Mucosa of descending colon (tissue), 3 donors: ENCODE measurements at places on chromosomes 6 and 20. TPM values are rescaled to one million over a fixed set of nuclear protein-coding genes. Genes with fewer than 3 reads are reported as not detected.
A peak's percentile ranks its signal among the peaks of the same experiment; 100 is the strongest.

Gene EGFL8
- 16.9 TPM for total RNA-seq

Gene HDGFL1
- total RNA-seq: not detected

Gene GPR63
- total RNA-seq: 1.5 TPM

Gene SPATS1
- not detected for total RNA-seq

- no peak for DNase-seq
Measured at GRCh38 chr6:45327956-45328522, at the start of gene RUNX2. Gene RUNX2, plus strand, starts transcription at chr6:45328330. Its CDS starts 397 bp downstream, at chr6:45328727.

GRCh38 chr6:142842418-142843261 is 102.3 kb downstream of the HIVEP2 start:
- no peak for DNase-seq

DNA sequence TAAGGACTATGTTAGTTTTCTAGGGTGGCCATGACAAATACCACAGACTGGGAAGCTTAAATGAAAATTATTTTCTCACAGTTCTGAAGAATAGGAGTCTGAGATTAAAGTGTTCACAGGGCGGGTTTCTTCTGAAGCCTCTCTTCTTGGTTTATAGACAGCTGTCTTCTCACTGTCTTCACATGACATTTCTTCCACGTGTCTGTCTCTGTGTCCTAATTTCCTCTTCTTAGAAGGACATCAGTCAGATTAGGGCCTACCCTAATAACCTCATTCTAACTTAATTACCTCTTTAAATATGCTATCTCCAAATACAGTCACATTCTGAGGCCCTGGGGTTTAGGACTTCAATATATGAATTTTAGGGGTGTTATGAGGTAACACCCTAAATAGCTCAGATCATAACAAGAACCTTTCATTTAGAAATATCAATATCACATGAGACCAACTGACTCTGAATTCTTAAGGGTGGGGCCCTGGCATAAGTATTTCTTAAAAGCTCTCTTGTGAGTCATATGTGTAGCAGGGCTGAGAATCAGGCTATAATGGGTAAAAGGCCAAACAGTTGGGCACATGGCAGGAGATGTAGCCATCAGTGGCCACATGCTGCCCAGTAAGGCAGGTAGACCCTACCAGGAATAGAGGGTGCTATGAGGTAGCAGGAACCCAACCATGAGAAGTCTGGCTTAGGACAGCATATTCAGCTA is 62.0 kb upstream of the TENT5A start:
- DNase-seq: no peak

- DNase-seq: no peak
Measured at GRCh38 chr6:155123520-155123919, 128.4 kb downstream of the TIAM2 start.

DNA sequence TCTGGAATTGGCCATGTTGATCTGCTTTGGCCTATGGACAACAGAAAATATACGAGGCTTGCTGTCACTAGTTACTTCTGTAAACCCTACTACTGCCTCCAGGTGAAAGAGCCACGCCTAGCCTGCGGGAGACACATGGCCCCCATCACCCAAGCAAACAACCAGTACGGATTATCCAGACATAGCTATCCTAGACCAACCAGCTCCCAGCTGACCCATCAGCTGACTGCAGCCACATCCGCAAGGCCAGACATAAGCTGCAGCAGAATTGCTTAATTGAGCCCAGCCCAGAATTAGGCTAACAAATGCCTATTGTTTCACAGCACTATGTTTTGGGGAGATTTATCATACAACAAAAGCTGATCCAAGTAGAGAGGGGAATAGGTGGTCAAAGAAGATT is 13.5 kb downstream of the REV3L start:
- no peak for DNase-seq

DNA sequence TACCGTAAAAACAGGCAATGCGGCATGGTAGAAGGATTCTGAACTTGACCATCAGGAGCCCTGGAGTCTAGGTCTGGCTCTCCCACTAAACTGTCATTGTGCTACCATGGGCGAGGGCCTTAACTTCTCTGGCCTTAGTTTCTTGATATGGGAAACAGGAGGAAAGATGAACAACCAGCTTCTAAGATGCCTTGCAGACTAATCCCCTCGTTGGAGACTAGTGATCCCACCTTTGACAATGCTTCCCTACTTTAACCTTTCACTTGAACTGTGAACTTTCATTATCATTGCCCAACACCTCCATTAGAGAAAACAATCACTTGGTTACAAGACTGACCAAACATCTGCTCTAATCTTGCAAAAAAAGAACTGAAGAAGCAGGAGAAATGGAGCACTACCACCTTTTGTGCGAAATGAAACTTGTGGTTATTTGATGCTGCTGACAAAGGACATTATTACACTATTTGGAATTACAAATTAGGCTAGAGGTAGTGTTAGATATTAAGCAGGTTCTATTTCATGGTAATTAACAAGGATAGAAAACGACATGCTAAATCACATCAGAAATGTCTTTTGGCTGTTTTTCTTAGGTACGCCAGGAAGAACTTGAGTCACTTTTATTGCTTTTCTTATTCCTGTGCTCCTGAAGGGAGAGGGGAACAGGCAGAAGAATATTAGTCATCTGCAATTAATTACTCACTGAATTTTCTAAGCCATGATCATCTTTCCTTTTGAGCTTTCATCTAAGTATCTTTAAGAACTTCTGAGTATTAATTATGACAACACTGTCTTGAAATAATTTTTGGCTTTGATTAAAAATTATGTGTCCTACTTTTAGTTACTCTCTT is 39.1 kb upstream of the ARHGAP18 start:
- DNase-seq: no peak

DNA sequence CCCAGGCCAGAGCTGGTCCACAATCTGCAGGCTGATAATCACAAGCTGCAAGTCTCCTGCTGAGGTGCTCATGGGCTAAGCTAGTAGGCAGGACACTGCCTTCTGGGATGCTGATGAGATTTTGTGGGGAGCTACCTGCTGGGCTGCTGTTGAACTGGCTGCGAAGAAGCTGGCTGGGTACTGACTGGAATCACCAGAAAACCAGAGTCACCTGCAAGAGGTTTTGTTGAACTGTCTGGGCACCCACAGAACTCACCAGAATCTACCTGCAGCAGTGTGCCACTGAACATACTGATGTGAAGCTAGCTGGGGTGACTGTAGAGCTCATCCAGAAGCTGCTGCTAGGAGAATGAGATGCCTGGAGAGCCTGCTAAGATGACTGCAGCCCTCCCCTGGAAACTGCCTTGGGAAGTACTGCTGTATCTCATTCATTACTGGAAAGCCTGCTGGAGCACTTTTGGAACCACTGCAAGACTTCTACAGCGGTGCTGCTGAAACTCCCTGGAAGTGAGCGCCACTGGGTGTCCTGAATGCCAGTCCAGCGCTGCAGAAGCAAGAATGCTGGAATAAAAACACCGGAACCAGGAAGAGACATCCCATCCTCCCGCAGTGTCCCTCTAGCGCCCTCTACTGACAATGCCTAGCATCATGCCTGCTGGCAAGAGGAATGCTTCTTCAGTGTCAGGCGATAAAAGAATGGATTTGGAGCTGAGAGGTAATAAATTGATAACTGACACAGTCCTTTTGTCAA is 64.9 kb upstream of the ARHGAP18 start:
- DNase-seq: peak; percentile 67

DNA sequence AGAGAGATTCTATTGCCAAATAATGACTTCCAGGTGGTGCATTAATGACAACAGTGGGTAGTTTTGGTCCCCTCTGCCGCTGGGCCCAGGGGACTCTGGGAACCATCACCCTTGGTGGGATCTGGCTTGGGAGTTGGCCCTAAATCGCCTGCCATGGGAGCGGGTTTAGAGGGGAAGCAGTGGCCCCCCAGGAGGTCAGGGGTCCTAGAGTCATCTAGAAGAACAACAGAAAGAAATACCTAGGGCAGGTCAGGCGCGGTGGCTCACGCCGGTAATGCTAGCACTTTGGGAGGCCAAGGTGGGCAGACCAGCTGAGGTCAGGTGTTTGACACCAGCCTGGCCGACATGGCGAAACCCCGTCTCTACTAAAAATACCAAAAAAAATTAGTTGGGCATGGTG is 17.8 kb upstream of the ARFGEF2 start:
- no peak for DNase-seq

DNA sequence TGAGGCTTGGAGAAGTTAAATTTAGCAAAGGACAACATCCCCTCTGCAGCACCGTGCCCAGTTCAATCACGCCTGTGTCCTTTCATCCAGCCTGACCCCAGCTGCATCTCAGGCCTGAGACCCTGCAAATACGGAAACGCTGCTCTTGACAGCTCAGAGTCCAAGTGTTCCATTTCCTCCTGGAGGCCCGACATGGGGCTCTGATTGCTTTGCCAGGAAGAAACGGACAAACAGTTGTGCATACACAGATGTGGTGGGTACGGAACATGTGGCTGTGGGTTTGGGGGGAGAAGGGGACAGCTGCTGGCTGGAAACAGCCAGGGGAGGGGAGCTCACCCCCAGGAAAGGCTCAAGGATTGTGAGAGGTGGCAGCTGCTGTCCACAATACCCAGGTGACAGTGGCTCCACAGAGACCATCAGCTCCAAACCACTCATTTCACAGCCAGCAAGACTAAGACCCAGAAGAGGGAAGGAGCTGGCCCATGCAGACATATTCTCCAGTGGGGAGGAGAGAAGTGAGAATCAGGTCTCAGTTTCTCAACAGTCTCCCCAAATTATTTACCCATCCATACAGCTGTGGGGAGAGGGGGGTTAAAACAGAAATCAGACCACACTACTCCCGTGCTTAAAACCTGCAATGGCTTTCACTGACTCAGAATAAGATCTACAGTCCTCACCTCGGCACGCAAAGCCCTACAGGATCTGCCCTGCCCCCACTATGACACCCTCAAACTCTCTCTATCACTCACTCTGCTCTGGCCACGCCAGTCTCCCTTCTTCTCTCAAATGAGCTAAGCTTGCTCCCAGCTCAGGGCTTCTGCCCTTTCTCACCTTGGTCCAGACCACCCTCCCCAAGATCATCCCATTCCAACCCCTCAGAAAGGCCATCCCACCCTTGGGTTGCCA is 89.1 kb downstream of the PREX1 start:
- DNase-seq: peak; percentile 35

DNA sequence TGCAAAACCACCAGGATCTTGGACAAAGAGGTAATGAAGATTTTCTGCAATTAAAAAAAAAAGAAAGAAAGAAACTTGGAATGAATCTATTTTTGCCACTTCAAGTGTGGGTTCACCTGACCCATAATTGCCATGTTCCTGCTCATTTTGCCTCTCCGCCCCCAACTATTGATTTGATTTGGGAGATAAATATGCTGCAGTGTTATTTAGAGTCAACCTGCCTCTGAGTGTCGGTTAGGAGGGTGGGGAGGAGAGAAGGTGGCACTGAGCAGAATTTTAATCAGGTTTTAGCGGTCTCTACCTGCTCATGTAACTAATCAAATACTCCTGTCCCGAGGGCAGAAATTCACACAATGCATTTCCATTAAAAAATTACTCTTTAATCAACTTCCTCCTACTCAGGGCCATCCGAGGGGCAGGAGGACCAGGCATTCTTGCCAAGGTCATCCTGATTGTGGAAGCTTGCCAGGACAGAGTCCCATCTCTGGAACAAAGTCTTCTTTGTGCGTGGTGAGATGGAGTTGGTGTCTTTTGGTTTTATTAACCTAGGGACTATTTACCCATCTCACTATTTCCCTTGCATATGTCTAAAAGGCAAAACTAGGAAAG is 300.1 kb downstream of the CDH26 start:
- no peak for DNase-seq

- DNase-seq: no peak
Measured at GRCh38 chr6:6635291-6635690, 46.8 kb downstream of the LY86 start.

DNA sequence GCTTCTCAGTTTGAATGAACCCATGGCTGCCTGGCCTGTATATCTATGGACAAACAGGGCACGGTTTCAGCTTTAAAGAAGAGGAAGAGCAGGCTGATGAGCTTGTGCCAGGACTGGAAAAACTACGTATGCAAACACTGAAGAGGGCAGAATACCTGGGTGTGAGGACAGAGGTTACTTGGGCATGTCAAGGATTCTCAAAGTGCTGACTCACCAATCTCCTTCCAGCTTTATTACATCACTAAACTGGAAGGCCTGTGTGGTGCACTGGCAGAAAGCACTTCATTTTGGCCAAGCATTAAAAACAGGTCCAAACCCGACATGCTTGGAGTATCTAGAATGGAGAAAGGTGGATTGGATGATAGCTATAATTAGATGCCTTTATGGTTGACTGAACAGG is 95.2 kb downstream of the GMPR start:
- DNase-seq: no peak

- no peak for DNase-seq
Measured at GRCh38 chr6:88871498-88871897, 91.9 kb downstream of the RNGTT start.

DNA sequence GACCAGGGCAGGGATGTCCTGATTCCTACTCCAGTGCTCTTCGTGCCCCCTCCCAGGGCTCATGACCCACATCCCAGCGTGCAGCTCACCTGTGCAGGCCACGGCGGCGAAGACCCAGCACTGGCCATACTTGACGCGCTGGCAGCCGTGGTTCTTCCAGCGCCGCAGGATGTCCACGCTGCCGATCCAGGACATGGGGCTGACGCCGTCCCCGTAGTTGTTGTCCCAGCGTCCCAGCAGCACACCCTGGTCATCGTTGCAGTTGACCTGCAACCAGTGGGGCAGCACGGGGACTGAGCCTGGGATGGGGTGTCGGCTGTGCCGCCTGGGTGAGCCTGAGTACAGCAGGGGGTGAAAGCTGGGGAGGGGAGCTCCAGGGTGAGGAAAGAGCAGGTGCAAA is 18.4 kb downstream of the TGM2 start:
- no peak for DNase-seq

DNA sequence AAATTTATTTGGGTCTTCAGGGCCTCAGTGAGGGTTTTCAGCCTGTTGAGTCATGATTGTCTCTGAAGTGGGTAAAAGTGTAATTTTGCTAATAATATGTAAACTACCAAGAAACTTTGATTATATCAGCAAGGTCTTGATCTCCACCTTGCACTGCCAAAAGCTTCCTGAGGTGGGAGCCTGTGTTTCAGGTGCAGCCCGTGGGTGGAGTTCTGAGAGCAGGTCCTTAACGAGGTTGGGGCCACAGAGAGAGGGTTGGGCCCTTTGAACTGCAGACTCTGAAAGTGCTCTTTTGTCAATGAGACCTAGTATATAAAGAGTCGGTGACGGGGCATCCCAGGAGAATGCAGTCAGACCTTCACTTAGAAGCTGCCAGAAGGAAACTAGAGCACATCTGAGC is 129.7 kb upstream of the MAP3K4 start:
- DNase-seq: no peak

DNA sequence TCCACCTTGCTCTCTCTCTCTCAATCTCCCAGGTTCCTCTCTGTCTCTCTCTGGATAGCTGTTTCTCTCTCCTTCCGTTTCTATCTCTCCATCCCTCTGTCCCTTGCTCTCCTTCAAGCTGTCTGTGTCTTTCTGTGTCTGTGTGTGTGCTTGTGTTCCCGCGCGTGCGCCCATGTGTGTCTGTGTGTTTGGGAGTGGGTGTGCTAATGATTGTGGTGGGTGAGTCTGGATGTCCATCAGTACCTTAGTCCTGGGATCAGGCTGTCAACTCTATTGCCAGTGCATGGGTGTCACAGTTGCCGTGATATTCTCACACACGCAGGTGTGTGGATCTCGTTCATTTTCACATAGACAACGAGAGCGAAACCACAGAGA is 1380.6 kb upstream of the DEFB115 start:
- DNase-seq: no peak
